T-cell (primary cell): ENCODE measurements at places on chromosomes 1 and 21. TPM values are rescaled to one million over a fixed set of nuclear protein-coding genes. Genes with fewer than 3 reads are reported as not detected.

The OR2L3 gene
- not detected for total RNA-seq

The PRPF38A gene
- total RNA-seq = 66.1 TPM

The FCER1G gene
- 3.1 TPM for total RNA-seq

The CNTN2 gene
- total RNA-seq = not detected

The ADGRB2 gene
- total RNA-seq = 3.4 TPM

The SMCP gene
- not detected for total RNA-seq

The SOX13 gene
- 4.7 TPM for total RNA-seq

The OR2T33 gene
- total RNA-seq = not detected

The ARID1A gene
- total RNA-seq = 126 TPM

The LCE3D gene
- total RNA-seq = not detected

The AQP10 gene
- total RNA-seq = not detected

The SPRR2F gene
- total RNA-seq = not detected

The S100A9 gene
- total RNA-seq = 11.5 TPM

The CFAP57 gene
- not detected for total RNA-seq

The ADCY10 gene
- total RNA-seq = 0.44 TPM

The CAPN8 gene
- total RNA-seq = 0.99 TPM

The KCNE1 gene
- 0.20 TPM for total RNA-seq

The C1orf141 gene
- total RNA-seq = not detected

The TMPRSS2 gene
- total RNA-seq = not detected

The MYOC gene
- total RNA-seq = not detected

The TNN gene
- not detected for total RNA-seq

The OXCT2 gene
- 0.28 TPM for total RNA-seq

The SLC22A15 gene
- 0.50 TPM for total RNA-seq
